Posterior vena cava (tissue), 2 donors: ENCODE measurements at places on chromosomes 7 and 10. TPM values are rescaled to one million over a fixed set of nuclear protein-coding genes. Genes with fewer than 3 reads are reported as not detected.

Gene PDK4
- 66.4 TPM for total RNA-seq

Gene NAT16
- total RNA-seq = not detected

Gene CHAT
- total RNA-seq = not detected

Gene PKD1L1
- 0.88 TPM for total RNA-seq

Gene CYP2C8
- 0.32 TPM for total RNA-seq

Gene TMEM178B
- total RNA-seq = 1.2 TPM

Gene FEZF1
- total RNA-seq = not detected

Gene TRPV5
- not detected for total RNA-seq

Gene TMEM236
- 1.0 TPM for total RNA-seq

Gene STK31
- 0.62 TPM for total RNA-seq

Gene MACC1
- 0.67 TPM for total RNA-seq

Gene ZNF425
- 1.7 TPM for total RNA-seq

Gene WEE2
- not detected for total RNA-seq

Gene HMX3
- total RNA-seq = not detected

Gene PTF1A
- not detected for total RNA-seq

Gene ZEB1
- total RNA-seq = 118 TPM

Gene LEP
- 1.5 TPM for total RNA-seq

Gene GALNT17
- total RNA-seq = 24.7 TPM

Gene CDHR1
- total RNA-seq = 0.28 TPM

Gene HKDC1
- total RNA-seq = 0.05 TPM

Gene SKIDA1
- total RNA-seq = 1.2 TPM
